ENCODE measurements at places on chromosomes 4 and X.

- DNase-seq, result peak; percentile 26
Measured at GRCh38 chrX:14529290-14529989, at the start of gene GLRA2. Gene GLRA2 (plus strand): TSS chrX:14529536. CDS start chrX:14530058, 522 bp downstream.

GRCh38 chr4:146132445-146132844 lies 43.1 kb upstream of the LSM6 start:
- DNase-seq, result no peak

- no peak for DNase-seq
Measured at GRCh38 chr4:1116838-1117237, 3.5 kb upstream of the RNF212 start.

DNA sequence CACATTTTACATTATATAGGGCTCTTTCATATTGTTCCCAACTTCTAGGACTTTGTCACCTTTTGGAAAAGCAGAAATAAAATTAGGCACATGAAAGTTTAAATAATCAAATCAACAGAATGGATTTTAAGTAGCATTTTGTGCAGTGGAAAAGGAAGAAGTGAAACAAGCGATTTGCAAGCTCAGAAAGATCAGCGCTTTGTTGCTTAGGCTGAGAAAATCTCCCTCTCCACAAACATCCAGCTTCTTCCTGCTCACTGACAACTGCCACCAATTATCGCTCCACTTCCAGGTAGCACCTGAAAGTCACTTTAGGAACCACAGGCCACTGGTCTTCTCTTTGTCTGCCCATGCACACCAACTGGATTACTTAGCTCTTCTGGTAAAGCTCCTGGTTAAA lies 2.0 kb upstream of the PDK3 start:
- DNase-seq, result no peak

- peak; percentile 15 for DNase-seq
Measured at GRCh38 chrX:150688911-150689451, 4.2 kb upstream of the MTMR1 start.

- no peak for DNase-seq
Measured at GRCh38 chr4:141810712-141811375, 174.5 kb downstream of the IL15 start.

GRCh38 chr4:140485939-140486338 lies 12.2 kb downstream of the MGAT4D start:
- no peak for DNase-seq

- no peak for DNase-seq
Measured at GRCh38 chr4:617644-618641, 7.4 kb upstream of the PDE6B start.

DNA sequence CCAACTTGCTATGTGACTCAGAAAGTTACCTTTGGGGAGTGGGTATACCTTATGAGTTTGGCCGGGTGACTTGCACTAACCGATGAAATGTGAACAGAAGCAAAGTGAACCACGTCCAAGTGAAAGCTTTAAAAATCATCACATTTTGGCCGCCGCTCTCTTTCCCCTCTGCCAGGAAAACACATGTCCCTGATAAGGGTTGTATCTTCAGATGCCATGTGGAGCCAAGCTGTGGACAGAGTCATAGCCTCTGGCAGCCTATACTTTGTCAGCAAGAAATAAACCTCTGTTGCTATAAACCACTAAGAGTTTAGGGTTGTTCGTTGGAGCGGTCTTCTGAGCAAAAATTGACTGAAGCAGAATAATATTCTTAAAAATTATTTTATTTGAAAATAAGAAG lies 92.3 kb downstream of the PRDM5 start:
- no peak for DNase-seq

- DNase-seq, result no peak
Measured at GRCh38 chr4:110347805-110348204, 128.2 kb upstream of the ENPEP start.

Measured in HEK293T (cell line).